CD4-positive, alpha-beta T cell treated with Interleukin-12 subunit alpha and Interleukin-12 subunit beta, for 1 hour (primary cell): ENCODE measurements at places on chromosomes 1 and 21.

DNA sequence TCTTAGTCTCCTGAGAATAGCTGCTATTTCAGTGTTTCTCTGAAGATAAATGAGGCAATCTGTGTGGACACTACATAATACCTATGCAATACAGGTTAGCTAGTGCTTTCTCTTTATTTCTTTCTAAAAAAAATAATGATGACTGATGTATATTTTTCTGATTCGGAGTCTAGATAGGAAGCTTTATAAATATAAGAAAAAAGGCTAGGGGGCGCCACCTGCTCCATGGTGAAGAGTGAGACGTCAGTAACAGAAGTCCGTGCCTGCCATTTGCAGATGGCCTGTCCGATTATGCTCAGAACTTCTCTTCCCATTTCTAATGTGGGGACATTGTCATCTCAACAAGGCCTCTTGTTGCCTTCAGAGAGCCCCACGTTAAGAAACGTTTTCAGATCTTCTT, 26.4 kb downstream of the QSOX1 start:
- DNase-seq: no peak

DNA sequence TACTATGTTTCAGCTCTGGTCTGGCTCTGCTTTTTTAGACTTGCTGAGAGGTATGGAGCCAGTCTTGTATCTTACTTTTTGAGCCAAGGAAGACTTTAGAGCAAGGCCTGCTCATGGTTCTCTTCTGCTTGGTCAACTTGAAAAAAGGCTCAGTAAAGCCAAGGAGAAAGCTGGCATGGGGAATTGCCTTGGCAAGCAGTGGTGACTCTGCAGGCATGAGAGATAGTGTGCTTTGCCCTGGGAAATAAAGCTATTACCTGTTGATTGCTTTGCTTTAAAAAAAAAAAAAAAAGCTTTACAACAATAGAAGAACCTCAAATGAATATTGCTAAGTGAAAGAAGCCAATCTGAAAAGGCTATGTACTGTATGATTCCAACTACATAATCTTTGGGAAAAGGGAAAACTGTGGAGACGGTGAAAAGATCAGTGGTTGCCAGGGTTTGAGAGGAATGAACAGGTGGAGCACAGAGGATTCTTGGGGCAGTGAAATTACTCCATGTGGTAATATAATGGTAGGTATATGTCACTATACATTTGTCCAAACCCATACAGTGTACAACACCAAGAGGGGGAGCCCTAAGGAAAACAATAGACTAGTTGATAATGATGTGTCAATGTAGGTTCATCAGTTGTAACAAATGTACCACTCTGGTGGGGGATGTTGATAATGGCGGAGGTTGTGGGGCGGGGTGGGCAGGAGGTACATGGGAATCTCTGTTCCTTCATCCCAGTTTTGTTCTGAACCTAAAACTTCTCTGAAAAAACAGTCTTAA, 87.6 kb downstream of the HMCN1 start:
- DNase-seq: no peak

- no peak for DNase-seq
These were observed 8.9 kb upstream of the ADORA3 start for GRCh38 chr1:111512132-111512889.

GRCh38 chr1:236002572-236002971, 62.3 kb downstream of the NID1 start:
- no peak for DNase-seq

GRCh38 chr1:113133759-113134158, 60.8 kb downstream of the LRIG2 start:
- no peak for DNase-seq

DNA sequence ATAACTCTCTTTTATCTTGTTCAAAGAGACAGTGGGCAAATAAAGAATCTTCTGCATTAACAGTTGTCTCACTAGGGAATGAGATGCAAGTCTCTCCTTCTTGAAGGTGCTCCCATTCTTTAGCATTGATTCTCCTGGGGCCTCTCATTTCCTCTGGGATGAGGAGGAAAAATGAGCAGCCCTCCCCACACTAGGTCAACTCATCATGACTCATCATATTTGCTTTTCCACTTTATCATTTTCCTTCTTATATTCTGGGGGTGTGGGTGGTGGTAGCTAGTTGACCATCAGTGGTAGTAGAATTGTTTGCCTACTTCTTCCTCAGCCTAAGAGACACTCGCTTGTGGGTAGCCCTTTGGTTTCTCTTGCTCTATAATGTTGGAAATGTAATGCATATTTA, 182.0 kb upstream of the C1orf87 start:
- DNase-seq: no peak

GRCh38 chr1:238492271-238492670, 601.5 kb upstream of the ZP4 start:
- DNase-seq: no peak

DNA sequence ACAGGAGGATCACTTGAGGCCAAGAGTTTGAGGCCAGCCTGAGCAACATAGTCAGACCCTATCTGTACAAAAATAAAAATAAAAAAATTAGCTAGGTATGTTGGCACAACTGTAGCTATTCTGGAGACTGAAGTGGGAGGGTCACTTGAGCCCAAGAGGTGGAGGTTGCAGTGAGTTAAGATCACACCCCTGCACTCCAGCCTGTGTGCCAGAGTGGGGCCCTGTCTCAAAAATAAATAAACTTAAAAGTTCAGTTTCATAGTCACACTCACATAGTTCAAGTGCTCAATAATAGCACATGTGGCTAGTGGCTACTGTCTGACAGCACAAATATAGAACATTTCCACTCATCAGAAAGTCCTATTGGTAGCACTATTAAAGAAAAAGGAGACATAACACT, 5.2 kb upstream of the EVI5 start:
- no peak for DNase-seq

DNA sequence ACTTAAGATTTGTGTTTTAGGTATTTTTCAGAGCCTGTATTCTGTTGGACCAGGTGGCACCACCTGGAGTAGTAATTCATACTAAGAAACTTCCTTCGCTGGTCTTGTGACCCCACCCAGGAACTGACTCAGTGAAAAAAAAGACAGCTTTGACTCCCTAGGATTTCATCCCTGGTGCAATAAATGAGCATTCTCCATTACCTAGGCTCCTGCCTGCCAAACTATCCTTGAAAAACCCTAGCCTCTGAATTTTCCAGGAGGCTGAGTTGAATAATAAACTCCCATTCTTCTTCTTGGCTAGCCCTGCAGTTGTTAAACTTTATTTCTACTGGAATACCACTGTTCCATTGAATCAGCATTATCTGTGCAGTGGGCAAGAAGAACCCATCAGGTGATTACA, 10.6 kb upstream of the RGS18 start:
- no peak for DNase-seq

- no peak for DNase-seq
These were observed 83.4 kb upstream of the PLPPR4 start for GRCh38 chr1:99180915-99181314.

DNA sequence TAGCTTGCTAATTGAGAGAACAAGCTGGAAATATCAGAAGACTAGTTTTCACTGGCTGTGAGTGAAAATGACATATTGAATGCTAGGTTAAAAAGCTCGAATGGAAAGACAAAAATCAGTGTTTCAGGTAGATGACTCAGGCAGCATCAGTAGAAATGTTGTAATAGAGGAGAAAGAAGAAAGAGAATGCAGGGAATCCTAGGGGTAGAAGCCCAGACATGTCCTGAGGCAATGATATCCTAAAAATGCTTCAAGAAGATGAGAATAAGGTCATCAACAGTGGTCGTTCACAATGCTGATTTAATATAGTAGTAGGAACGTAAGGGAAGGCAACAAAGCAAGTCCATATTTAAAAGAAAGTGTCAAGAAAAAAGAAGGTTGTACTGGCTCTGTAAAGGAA, 96.7 kb upstream of the HP1BP3 start:
- DNase-seq: no peak

DNA sequence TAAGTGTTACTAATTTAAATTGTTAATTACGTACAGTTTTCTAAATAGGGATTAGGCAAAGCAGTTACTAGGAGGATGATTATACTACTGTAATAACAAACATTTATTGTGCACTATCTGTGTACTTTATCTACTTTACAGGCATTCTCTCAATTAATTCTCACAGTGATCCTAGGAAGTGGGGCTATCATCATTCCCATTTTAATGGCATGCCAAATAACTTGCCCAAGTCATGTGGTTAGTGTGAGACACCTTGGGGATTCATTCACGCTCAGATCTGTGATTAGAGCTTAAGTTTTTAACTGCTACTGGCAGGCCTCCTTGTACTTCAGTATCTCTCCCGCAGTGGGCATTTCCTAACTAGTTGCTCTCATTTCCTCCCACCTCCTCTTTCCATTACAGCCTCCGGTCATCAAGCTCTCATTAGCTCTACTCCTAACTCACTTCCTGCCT, 11.5 kb downstream of the PHLDA3 start:
- DNase-seq: no peak

- DNase-seq: no peak
These were observed 37.2 kb downstream of the VN1R5 start for GRCh38 chr1:247293047-247293446.

DNA sequence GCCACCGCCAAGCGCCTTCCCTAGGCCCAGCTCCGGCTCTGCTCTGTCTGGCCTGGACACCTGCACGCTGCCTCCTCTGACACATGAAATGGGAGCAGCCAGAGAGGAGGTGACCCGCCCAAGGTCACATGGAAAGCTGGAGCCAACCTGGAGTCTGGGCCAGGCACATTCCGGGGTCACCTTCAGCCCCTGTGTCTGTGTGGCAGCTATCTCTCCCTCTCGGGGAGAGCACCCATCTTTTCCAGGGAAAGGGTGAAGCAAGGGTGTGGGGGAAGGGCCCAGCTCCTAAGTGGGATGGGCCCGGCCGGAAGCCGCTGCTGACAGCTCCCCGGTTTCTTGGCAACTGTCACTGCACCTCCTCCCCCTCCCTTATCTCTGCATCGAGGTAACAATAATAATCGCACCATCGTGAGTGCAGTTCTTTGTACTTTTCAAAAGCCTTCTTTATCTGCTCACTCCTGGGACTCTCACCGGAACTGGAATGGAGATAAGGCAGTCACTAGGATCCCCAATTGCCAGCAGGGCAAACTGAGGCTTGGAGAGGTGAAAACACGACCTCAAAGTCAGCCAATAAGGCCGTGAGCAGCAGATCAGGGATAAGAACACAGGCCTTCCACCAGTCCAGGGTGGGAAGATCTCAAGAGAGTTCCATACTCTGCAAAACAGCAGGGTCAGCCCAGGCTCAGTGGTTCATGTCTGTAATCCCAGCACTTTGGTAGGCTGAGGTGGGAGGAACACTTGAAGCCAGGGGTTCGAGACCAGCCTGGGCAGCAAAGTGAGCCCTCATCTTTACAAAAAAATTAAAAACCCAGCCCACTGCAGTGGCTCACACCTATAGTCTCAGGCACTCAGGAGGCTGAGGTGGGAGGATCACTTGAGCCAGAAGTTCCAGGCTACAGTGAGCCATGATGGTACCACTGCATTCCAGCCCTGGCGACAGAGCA, 36.9 kb downstream of the RAP1GAP start:
- DNase-seq: no peak

DNA sequence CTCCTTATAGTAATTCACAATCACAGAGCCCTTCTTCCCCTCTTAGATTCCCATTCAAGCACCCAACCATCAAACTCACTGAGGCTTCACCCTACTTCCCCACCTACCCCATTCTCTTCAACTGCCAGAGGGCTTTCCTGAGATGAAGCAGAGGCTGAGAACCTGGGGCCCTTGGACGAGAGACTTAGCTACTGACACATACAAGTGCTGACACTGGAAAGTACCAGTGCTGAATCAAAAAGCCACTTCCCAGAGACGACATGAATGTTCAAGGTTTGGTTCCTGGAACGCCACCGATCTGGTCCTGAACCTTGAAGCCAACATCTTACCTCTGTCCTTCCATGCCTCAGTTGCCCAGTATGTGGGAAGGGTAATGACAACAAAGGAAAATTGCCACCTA, 16.6 kb upstream of the RAP1A start:
- DNase-seq: no peak
